ENCODE measurements at places on chromosomes 2 and 18. TPM values are rescaled to one million over a fixed set of nuclear protein-coding genes. Genes with fewer than 3 reads are reported as not detected.
A peak's percentile ranks its signal among the peaks of the same experiment; 100 is the strongest.

DNA sequence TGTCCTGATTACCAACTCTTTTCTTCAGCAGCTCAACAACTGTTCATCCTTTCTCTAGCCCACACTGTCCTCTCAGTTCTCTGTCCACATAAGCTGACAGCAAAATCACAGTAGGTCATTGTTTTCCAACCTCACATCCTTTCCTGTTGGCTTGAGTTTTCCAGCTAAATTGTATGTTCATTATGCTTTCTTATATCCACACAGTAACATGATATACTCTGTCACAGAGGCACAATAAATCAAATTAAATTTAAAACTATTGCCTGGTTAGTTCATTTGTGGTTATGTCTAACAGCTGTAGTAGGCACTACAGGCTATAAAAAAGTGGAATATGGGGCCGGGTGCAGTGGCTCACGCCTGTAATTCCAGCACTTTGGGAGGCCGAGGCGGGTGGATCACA lies 179.9 kb downstream of the ETAA1 start:
- no peaks in the 10 kb centered on the region for H3K27me3 ChIP-seq
- DNase-seq, result no peak
- no peaks in the 10 kb centered on the region for H3K36me3 ChIP-seq
- no peak overlapping the region for H3K4me3 ChIP-seq

KLHL14 gene
- total RNA-seq, result not detected

DNA sequence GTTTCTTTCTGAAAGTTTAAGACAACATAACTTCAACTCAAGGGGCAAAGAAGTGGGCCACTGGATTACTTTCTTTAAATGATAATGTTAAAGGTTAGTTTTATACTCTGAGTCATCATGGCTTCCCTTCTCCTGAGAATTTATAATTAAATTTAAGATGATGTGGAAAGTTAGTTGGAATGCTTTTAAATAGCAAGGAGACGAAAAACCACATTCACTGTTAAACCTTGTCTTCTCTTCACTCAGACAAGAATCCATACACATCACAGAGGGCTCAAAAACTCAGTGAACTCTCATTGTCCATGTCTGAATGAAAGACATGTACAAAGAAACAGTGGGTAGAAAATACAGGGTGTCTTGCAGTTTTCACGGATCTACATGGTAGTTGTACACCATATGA lies 65.6 kb downstream of the COL5A2 start:
- H3K27ac ChIP-seq, result no peak overlapping the region
- no peak overlapping the region for H3K4me3 ChIP-seq

COBLL1 gene
- 38.4 TPM for total RNA-seq

USP14 gene
- total RNA-seq, result 86.1 TPM

UGT1A4 gene
- not detected for total RNA-seq

GRCh38 chr2:227793148-227793712 lies 20.4 kb upstream of the CCL20 start:
- peaks cover 5% of the 10 kb centered on the region for H3K4me1 ChIP-seq
- H3K4me3 ChIP-seq, result no peak overlapping the region
- no peak for DNase-seq
- no peaks in the 10 kb centered on the region for H3K36me3 ChIP-seq

- DNase-seq, result peak; percentile 95
- H3K4me3 ChIP-seq, result no peak overlapping the region
- no peaks in the 10 kb centered on the region for H3K36me3 ChIP-seq
- peak overlapping the region; percentile 65 for H3K27ac ChIP-seq
These were observed 126.6 kb downstream of the TMEM131 start for GRCh38 chr2:97868986-97869721.

ETAA1 gene
- 15.9 TPM for total RNA-seq

Measured in endothelial cell of umbilical vein (primary cell).